Adrenal gland (tissue), 19 donors: ENCODE measurements at places on chromosomes 7 and 10. TPM values are rescaled to one million over a fixed set of nuclear protein-coding genes. Genes with fewer than 3 reads are reported as not detected.

DNA sequence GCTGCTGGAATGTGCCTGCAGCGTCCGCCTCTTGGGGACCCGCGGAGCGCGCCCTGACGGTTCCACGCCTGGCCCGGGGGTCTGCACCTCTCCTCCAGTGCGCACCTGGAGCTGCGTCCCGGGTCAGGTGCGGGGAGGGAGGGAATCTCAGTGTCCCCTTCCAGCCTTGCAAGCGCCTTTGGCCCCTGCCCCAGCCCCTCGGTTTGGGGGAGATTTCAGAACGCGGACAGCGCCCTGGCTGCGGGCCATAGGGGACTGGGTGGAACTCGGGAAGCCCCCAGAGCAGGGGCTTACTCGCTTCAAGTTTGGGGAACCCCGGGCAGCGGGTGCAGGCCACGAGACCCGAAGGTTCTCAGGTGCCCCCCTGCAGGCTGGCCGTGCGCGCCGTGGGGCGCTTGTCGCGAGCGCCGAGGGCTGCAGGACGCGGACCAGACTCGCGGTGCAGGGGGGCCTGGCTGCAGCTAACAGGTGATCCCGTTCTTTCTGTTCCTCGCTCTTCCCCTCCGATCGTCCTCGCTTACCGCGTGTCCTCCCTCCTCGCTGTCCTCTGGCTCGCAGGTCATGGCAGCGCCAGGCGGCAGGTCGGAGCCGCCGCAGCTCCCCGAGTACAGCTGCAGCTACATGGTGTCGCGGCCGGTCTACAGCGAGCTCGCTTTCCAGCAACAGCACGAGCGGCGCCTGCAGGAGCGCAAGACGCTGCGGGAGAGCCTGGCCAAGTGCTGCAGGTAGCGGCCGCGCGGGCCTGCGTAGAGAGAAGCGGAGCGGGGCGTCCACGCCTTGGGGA is 645 bp downstream of the SLC26A4 start:
- H3K27ac ChIP-seq, result no peak overlapping the region
- H3K4me1 ChIP-seq, result peaks cover 8% of the 10 kb centered on the region
- H3K27me3 ChIP-seq, result peaks cover 23% of the 10 kb centered on the region
- H3K36me3 ChIP-seq, result no peaks in the 10 kb centered on the region
- peak; percentile 57 for DNase-seq
- peak overlapping the region; percentile 45 for H3K4me3 ChIP-seq

GRCh38 chr7:90836937-90837336 is 240.8 kb downstream of the CDK14 start:
- H3K27me3 ChIP-seq, result no peaks in the 10 kb centered on the region
- DNase-seq, result no peak
- H3K4me3 ChIP-seq, result no peak overlapping the region
- no peaks in the 10 kb centered on the region for H3K36me3 ChIP-seq

DNA sequence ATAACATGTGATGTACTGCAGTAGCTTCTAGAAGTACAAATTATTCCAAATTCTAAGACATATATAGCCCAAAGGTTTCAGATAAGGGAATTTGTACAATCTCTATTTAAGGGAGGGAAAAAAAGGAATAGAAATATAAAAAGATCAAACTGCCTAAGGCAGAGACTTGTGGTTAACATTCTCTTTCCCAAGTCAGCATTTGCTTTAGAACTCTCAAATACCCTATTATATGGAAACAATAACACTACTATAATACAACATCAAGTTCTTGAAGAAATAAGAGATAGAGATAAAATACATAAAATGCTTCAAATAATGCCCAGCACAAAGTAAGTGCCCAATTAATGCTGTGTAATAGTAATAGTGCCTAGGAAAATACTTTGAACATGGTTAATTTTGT is 123.1 kb downstream of the CRPPA start:
- no peak overlapping the region for H3K27ac ChIP-seq
- H3K36me3 ChIP-seq, result no peaks in the 10 kb centered on the region
- H3K4me3 ChIP-seq, result no peak overlapping the region
- no peaks in the 10 kb centered on the region for H3K27me3 ChIP-seq
- DNase-seq, result no peak

DNA sequence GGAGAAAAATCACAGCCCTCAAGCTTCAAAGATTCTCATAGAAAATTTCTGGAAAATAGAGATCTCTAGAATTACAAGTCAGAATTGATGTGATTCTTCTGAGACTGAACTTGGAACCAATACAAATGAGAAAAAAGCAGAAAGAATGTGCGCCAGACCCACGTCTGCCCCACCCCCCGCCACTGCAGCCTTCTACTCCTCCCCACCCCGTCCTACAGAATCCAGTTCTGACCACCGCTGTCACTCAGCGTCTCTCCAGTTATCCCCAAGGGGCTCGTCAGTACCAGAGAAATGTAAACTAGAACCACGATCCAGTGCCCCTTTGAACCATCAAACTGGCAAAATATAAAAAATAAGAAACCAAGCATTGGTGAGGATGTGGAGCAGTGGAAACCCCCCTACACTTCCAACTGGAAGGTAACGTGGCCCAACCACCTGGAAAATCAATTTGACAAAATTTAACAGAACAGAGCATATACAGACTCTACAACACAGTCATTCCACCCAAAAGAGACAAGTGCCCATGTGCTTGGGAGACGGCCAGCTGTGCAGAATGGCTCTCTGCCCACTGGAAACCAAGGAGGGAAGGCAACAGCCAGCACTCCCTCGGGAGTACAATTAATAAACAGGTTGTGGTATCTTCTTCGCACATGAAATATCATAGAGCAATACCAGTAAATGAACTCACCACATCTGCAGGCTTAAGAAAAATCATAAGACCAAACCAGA is 397.9 kb downstream of the TNS3 start:
- H3K27me3 ChIP-seq, result no peaks in the 10 kb centered on the region
- H3K4me3 ChIP-seq, result no peak overlapping the region
- DNase-seq, result no peak
- no peaks in the 10 kb centered on the region for H3K36me3 ChIP-seq

DNA sequence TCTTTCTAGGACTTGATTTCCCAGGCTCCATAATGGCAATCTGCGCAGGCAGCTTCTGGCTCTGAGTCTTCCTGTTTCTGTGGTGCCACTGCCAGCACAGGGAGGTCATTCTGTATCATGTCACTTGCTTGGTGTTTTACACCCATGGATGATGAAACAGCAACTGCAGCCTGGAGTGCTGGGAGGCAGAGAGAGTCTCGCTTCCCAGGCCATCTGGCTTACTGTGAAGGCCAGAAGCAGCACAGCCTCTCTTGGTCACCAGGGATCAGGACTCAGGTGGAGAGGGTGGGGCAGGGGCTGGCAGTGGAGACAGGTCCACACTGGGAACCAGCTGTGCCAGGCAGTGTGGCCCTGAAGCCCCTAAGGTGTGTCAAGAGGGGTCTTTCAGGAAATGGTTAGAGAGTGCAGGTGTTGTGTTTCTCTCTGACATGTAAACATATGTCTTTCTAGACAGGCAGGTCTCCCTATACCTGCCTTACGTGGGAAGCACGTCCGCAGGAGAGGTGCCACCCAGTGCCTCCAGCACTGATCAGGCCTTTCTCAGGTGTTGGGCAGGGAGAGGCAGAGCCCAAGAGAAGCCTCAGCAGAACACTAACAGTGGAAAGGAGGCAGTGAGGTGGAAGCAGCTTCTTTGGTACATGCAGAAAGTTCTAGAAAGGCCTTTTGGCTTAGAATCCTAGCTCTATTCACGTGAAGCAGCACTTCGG is 71.4 kb downstream of the INSIG1 start:
- H3K36me3 ChIP-seq, result no peaks in the 10 kb centered on the region
- no peak for DNase-seq
- no peak overlapping the region for H3K27ac ChIP-seq
- no peak overlapping the region for H3K4me3 ChIP-seq
- H3K27me3 ChIP-seq, result peaks cover 40% of the 10 kb centered on the region
- peaks cover under 1% of the 10 kb centered on the region for H3K4me1 ChIP-seq

DNA sequence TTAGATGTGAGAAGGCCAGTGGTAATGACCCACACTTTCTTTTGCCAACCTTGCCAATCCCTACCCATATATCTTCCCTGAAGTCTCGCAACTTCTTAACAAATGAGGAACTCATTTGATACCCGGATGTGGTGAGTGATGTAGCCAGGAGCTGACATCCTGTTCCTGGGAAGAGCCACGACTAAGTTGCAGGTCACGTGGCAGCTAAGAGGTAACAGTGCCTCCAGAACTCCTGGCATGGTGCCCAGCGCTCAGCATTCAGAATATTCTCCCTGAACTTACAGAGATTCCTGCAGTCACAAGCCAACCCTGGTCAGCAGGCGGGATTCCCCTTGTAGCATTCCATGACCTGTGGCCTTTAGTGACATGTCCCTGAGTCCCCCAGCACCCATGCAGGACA is 282.5 kb downstream of the GALNT17 start:
- H3K4me1 ChIP-seq, result no peaks in the 10 kb centered on the region
- no peak overlapping the region for H3K27ac ChIP-seq
- DNase-seq, result peak; percentile 22

DNA sequence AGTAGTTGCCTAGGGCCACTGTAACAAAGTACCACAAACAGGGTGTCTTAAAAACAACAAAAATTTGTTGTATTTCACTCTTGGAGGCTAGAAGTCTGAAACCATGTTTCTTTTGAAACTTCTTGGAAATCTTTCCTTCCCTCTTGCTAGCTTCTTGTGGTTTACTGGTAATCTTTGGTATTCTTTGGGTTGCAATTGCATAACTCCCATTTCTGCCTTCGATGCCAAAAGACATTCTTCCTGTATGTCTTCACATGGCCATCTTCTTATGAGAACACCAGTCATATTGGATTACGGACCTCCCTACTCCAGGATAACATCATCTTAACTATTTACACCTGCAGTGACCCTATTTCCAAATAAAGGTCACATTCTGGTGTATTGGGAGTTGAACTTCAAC is 357.4 kb downstream of the PPP1R3A start:
- no peaks in the 10 kb centered on the region for H3K27me3 ChIP-seq
- no peak for DNase-seq
- H3K4me3 ChIP-seq, result no peak overlapping the region
- H3K36me3 ChIP-seq, result no peaks in the 10 kb centered on the region
- H3K27ac ChIP-seq, result no peak overlapping the region

GRCh38 chr10:114658175-114658574 is at the start of gene ABLIM1:
Gene ABLIM1, minus strand, starts transcription at chr10:114658275. Its CDS starts 75 bp downstream, at chr10:114658200.
- no peak within 1 kb of the TSS for H3K4me3 ChIP-seq
- H3K4me1 ChIP-seq, result peaks cover 4% of the 10 kb centered on the region
- H3K36me3 ChIP-seq, result no peaks in the 10 kb centered on the region
- H3K27ac ChIP-seq, result no peak within 1 kb of the TSS

DNA sequence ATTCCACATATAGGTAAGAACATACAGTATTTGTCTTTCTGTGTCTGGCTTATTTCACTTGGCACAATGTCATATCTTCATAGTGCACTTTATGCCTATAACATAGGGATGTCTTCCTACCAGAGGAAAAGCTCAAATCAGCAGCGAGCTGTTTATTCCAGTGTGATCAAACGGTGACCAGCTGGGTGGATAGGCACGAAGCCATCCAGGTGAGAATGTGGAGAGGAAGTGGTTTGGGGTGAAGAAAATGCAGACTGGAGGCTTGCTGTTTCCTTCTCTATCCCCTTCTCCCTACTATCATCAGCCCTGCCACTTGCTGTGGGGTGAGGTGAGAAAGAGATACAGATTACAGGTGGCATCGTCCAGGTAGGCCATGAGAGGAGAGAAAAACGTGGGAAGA is 52.4 kb downstream of the CHCHD3 start:
- H3K4me1 ChIP-seq, result peaks cover 16% of the 10 kb centered on the region
- no peak overlapping the region for H3K27ac ChIP-seq
- no peak overlapping the region for H3K4me3 ChIP-seq
- no peak for DNase-seq
- no peaks in the 10 kb centered on the region for H3K27me3 ChIP-seq
- H3K36me3 ChIP-seq, result no peaks in the 10 kb centered on the region

- no peaks in the 10 kb centered on the region for H3K36me3 ChIP-seq
- no peak overlapping the region for H3K27ac ChIP-seq
- H3K27me3 ChIP-seq, result peaks cover 10% of the 10 kb centered on the region
- H3K4me1 ChIP-seq, result peaks cover 3% of the 10 kb centered on the region
- no peak overlapping the region for H3K4me3 ChIP-seq
Measured at GRCh38 chr10:104577861-104578521, 63.1 kb upstream of the SORCS3 start.

DNA sequence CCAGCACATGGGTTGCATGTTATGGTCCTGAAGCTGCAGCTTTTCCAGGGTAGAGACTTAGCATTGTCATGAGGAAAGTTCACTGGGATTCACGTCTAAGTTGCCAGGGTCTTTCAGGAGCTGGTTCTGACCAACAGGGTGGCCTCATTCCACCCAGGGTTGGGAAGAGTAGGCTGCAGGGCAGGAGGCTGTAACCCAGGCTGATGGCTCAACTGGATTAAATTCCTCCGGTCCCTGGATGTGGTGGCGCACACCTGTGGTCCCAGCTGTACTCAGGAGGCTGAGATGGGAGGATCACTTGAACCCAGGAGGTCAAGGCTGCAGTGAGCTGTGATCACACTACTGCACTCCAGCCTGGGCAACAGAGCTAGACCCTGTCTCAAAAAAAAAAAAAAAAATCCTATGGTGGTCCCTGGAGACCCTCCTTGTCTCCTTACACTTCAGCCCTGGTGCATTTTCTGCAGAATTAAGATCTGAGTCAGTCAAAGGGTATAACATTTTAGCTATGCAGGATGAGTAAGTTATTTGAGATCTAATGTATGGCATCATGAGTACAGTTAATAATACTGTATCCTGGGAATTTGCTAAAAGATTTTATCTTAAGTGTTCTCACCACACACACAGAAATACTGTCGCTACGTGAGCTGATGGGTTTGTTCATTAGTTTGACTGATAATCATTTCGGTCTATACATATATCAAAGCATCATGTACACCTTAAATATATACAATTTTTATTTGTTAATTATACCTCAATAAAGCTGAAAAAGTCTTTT is 44.0 kb downstream of the ASB13 start:
- H3K27ac ChIP-seq, result no peak overlapping the region
- no peaks in the 10 kb centered on the region for H3K36me3 ChIP-seq
- no peak overlapping the region for H3K4me3 ChIP-seq
- DNase-seq, result no peak
- H3K27me3 ChIP-seq, result no peaks in the 10 kb centered on the region
- peaks cover 8% of the 10 kb centered on the region for H3K4me1 ChIP-seq

DNA sequence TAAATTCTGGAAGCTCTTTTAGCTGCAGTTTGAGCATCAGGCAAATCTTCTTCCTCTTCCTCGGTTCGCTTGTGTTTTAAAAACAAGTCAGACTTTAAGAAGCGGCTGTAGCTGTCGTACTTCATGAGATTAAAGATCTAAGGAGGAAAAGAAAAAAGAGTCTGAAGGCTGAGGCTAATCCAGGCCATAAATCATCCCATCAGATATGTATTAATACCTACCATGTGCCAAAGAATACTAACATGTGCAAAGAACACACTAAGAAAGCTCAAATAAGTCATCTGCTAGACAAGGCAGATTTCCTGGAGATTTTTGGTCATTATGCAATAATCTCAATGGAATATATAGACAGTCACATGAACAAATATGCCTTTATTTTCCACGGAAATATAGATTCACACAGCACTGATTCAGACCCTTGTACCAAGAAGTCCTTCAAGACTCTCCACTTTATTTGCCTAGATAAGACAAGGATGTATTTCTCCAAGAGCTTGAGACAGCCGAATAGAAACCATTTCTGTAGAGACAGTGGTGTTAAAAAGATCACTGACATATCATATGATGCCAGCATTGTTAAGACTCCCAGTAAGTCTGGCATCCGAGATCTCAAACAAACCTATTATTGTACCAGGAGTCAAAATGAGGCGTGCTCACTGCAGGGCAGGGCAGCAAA is 42.3 kb downstream of the RGS10 start:
- no peaks in the 10 kb centered on the region for H3K4me1 ChIP-seq
- no peak for DNase-seq
- no peaks in the 10 kb centered on the region for H3K27me3 ChIP-seq
- no peak overlapping the region for H3K4me3 ChIP-seq

The UCMA gene
- not detected for total RNA-seq

The MYOF gene
- total RNA-seq, result 45.2 TPM

The ELMO1 gene
- 14.5 TPM for total RNA-seq

The IFIT1B gene
- total RNA-seq, result not detected

The AKR1D1 gene
- not detected for total RNA-seq

The ZMIZ1 gene
- 49.7 TPM for total RNA-seq

The RPEL1 gene
- total RNA-seq, result not detected
